Vagina (tissue), 2 donors: ENCODE measurements at places on chromosomes 12 and 14. TPM values are rescaled to one million over a fixed set of nuclear protein-coding genes. Genes with fewer than 3 reads are reported as not detected.

- H3K27ac ChIP-seq: peak overlapping the region; percentile 50
- no peaks in the 10 kb centered on the region for H3K36me3 ChIP-seq
- H3K4me3 ChIP-seq: no peak overlapping the region
Measured at GRCh38 chr14:80522936-80523335, 311.6 kb upstream of the DIO2 start.

GRCh38 chr14:33916663-33917565 is 34.0 kb downstream of the EGLN3 start:
- no peaks in the 10 kb centered on the region for H3K27me3 ChIP-seq
- peaks cover 8% of the 10 kb centered on the region for H3K4me1 ChIP-seq
- H3K4me3 ChIP-seq: no peak overlapping the region

Gene LHX5
- not detected for total RNA-seq

DNA sequence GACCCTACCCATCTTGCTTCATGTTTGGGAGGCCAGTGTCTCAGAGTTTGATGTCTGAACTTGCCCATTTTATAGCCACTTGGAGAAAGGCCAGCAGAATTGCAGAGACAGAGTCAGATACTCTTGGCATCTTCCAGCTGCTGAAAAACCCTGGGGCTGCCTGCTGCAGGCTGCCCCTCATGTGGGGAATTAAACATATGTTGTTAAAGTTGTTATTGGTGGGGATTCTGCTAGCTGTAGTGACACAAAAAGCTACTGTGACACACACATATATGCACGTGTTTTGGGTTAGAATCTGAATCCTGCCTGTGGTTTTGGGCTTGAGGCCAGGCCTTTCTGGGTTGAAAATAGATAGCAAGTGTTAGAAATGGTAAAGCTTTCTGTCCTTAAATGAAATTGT is 1288.4 kb downstream of the AACS start:
- H3K36me3 ChIP-seq: no peaks in the 10 kb centered on the region
- no peaks in the 10 kb centered on the region for H3K27me3 ChIP-seq
- H3K4me1 ChIP-seq: no peaks in the 10 kb centered on the region
- H3K4me3 ChIP-seq: no peak overlapping the region
- H3K27ac ChIP-seq: no peak overlapping the region

DNA sequence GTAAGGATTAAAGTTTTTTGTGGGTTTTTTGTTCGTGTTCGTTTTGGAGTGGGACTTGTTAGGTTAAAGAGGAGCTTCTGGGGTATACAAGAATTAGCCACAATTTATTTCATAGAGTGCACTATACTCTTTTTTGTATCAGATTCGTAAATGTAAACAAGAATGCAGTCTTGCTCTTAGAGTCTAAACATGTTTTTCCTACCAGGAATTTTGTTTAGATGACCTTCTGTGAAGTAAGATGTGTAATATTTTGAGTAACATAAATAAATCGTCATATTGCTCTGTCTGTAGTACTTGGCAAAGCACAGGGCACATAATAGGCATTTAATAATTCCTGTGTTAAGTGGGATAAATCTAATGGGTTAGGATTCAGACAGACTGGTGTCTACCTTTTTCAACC is 9.6 kb downstream of the CNOT2 start:
- no peaks in the 10 kb centered on the region for H3K27me3 ChIP-seq
- no peak for DNase-seq
- H3K4me3 ChIP-seq: no peak overlapping the region
- H3K36me3 ChIP-seq: no peaks in the 10 kb centered on the region
- H3K27ac ChIP-seq: no peak overlapping the region
- H3K4me1 ChIP-seq: peaks cover 72% of the 10 kb centered on the region

Gene ADAM20
- total RNA-seq: 1.2 TPM

GRCh38 chr12:118611295-118611694 is 234.9 kb downstream of the SUDS3 start:
- H3K27ac ChIP-seq: no peak overlapping the region
- no peak for DNase-seq
- no peaks in the 10 kb centered on the region for H3K4me1 ChIP-seq
- no peaks in the 10 kb centered on the region for H3K36me3 ChIP-seq
- H3K4me3 ChIP-seq: no peak overlapping the region
- no peaks in the 10 kb centered on the region for H3K27me3 ChIP-seq

GRCh38 chr14:104388011-104388521 is 191.5 kb upstream of the C14orf180 start:
- no peak overlapping the region for H3K27ac ChIP-seq
- no peaks in the 10 kb centered on the region for H3K36me3 ChIP-seq
- H3K27me3 ChIP-seq: no peaks in the 10 kb centered on the region

GRCh38 chr12:63821781-63822251 is 22.7 kb upstream of the SRGAP1 start:
- H3K4me3 ChIP-seq: peak overlapping the region; percentile 47
- no peaks in the 10 kb centered on the region for H3K36me3 ChIP-seq

DNA sequence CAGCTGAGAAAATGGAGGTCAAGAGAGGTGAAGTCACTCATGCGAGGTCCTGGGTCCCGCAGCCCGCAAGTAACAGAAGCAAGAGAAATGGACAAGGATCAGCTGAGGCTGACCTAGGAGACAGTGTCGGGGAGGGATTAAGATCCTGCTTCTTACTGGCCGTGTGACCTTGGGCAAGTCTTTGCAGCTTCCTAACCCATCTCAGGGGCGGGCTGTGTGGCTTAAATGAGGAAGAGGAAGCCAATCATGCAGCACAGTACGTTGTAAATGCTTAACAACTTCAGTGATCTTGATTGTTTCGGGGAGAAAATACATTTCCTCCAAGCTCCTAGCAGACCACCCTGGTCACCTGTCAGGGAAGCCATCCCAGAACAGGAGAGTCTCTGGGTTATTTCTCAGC is 7.1 kb upstream of the PGF start:
- DNase-seq: no peak
- H3K4me1 ChIP-seq: peaks cover 4% of the 10 kb centered on the region
- H3K36me3 ChIP-seq: no peaks in the 10 kb centered on the region
- H3K27me3 ChIP-seq: no peaks in the 10 kb centered on the region
- no peak overlapping the region for H3K4me3 ChIP-seq

DNA sequence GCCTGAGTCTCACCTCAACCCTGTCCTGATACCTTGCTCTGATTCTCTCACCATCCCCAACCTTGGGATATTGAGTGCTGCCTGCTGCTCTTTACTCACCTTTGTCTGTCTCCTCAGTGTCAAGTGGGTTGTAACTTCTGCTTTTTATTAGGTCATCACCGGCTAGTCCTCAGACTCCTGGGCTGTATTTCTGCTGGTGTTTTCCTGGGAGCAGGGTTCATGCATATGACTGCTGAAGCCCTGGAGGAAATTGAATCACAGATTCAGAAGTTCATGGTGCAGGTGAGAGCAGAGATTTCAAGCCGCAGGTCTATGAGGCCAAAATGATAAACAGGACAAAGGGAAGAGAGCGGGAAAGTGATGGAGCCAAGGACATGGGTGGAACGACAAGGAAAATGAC is 498 bp downstream of the SLC39A2 start:
- no peak for DNase-seq
- no peak overlapping the region for H3K4me3 ChIP-seq

DNA sequence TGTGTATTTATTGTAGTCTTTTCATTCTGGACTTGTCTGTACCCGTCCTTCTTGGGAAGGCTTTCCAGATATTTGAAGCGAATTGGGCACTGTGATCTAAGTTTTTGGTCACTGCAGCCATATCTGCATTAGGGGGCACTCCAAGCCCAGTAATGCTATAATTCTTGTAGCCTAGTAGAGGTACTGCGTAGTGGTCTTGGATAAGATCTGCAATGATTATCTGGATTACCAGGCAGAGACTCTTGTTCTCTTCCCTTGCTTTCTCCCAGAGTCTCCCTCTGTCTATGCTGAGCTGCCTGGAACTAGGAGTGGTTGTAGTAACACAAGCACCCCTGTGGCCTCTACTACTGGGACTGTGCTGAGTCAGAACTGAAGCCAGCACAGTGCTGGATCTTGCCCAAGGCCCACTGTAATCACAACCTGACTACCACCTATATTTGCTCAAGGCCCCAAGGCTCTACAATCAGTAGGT is 30.0 kb downstream of the SLC38A2 start:
- H3K27me3 ChIP-seq: no peaks in the 10 kb centered on the region
- no peak overlapping the region for H3K4me3 ChIP-seq
- H3K4me1 ChIP-seq: no peaks in the 10 kb centered on the region
- no peak for DNase-seq

DNA sequence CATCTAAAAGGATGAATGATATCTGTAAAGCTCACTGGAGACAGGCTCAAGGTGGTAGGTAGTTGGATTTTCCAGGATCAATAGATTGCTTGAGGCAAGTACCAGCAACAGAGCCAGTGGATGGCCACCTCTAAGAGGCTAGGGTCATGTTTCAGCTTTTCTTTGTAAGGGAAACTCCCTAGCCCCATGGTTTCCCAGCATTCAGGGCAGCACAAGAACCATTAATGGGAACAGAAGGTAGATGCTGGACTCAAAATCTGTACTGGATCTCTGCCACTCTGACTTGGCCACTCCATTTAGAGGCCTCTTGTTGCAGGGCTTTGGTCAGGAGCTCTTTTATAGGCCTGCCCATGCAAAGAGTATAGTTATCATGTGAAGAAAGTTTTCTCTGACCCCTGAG is 76.1 kb upstream of the DYRK2 start:
- no peak overlapping the region for H3K4me3 ChIP-seq
- H3K27me3 ChIP-seq: no peaks in the 10 kb centered on the region
- no peaks in the 10 kb centered on the region for H3K36me3 ChIP-seq
- no peak overlapping the region for H3K27ac ChIP-seq
- H3K4me1 ChIP-seq: no peaks in the 10 kb centered on the region

Gene TMPRSS12
- total RNA-seq: not detected

DNA sequence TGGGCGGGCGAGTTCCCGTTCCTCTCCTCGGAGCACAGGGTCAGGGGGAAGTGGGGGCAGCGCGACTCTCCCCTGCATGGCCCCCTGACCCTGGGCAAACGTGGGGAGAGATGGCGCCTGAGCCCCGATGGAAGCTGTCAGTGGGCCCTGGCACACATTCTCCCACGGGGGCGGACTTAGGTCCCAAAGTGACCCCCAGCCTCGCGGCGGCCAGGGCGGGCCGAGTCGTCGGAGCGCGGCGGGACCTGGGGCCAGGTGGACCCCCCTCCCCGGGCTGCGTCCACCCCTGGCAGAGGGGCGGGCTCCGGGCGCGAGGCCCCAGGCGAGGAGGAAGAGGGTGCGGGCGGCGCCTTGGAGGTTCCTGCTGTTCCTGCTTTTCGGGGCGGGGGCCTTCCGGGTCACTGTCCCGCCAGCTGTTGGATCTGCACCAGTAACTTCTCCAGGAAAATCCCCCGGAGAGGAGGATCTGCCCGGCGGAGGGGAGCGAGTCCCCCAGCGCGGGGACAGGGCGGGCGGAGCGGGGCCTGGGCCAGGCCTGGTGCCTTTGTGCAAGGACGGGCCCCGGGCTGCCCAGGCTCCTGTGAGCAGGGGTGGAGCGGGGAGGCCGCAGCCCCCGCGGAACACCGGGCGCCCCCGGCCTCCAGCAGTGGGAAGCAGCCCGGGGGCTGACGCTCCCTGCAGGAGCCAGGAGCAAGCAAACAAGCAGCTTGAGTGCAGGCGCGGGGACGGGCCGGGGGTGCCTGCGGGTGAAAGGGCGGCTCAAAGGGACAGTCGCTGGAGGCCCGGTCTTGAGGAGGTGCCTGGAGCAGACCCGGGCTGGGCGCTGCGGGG is 15.3 kb downstream of the TNFAIP2 start:
- peaks cover 45% of the 10 kb centered on the region for H3K4me1 ChIP-seq
- H3K27me3 ChIP-seq: no peaks in the 10 kb centered on the region
- H3K36me3 ChIP-seq: no peaks in the 10 kb centered on the region

Gene CCDC177
- not detected for total RNA-seq

DNA sequence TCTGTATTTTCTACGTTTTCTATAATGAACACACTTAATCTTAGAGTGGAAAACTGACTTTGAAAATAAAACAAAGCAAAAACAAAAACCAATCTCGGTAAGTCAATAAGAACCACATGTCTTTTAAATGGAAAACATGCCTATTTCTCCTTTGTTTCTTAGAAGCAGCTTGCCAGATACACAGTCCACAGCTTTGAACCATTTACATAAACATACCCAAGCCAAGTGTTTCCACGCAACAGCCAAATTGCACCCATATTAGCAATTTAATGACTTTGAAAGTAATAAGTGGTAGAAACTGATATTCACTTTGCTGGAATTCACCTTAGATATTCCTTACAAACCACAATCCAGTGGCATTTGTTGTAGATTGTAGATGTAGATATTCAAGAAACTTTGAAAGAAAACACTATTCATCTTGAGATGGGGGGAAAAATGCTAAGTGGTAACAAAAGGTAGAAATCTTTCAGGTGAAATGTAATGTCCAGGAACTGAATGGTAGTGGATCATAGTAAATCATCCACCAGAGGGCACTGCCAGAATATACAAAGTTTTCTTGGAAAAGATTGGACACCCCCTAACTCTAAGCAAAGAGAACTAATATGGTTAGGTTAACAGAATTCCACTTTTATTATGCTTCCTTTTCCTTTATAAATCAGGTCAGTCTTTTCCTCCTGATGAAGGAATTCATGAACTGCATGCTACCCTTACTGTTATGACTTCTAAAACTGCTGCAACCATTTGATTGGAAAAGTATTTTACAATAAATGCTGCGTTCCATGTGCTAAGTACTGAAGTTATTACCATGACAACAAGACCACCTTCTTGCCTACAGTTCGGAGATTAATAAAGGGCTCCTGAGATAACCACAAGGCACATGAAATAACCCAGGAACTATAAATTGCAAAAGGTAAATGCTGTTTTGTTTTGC is 69.8 kb downstream of the RERG start:
- no peak overlapping the region for H3K4me3 ChIP-seq
- DNase-seq: no peak
- H3K27me3 ChIP-seq: no peaks in the 10 kb centered on the region
- peak overlapping the region; percentile 73 for H3K27ac ChIP-seq
- H3K36me3 ChIP-seq: no peaks in the 10 kb centered on the region

- H3K4me3 ChIP-seq: no peak overlapping the region
- peak overlapping the region; percentile 86 for H3K27ac ChIP-seq
- no peaks in the 10 kb centered on the region for H3K36me3 ChIP-seq
- DNase-seq: no peak
- H3K27me3 ChIP-seq: no peaks in the 10 kb centered on the region
- peaks cover 32% of the 10 kb centered on the region for H3K4me1 ChIP-seq
Measured at GRCh38 chr14:102315121-102315520, 4.4 kb upstream of the ZNF839 start.

- DNase-seq: no peak
- peak overlapping the region; percentile 91 for H3K27ac ChIP-seq
- H3K4me1 ChIP-seq: peaks cover 31% of the 10 kb centered on the region
- peak overlapping the region; percentile 85 for H3K4me3 ChIP-seq
Measured at GRCh38 chr12:53251477-53252348, 16.4 kb upstream of the ESPL1 start.
